ENCODE measurements at places on chromosomes 16 and 17.

- no peak for DNase-seq
Measured at GRCh38 chr17:52678211-52678610, 519.7 kb upstream of the CA10 start.

GRCh38 chr17:70158180-70158579 lies 11.2 kb upstream of the KCNJ2 start:
- no peak for DNase-seq

DNA sequence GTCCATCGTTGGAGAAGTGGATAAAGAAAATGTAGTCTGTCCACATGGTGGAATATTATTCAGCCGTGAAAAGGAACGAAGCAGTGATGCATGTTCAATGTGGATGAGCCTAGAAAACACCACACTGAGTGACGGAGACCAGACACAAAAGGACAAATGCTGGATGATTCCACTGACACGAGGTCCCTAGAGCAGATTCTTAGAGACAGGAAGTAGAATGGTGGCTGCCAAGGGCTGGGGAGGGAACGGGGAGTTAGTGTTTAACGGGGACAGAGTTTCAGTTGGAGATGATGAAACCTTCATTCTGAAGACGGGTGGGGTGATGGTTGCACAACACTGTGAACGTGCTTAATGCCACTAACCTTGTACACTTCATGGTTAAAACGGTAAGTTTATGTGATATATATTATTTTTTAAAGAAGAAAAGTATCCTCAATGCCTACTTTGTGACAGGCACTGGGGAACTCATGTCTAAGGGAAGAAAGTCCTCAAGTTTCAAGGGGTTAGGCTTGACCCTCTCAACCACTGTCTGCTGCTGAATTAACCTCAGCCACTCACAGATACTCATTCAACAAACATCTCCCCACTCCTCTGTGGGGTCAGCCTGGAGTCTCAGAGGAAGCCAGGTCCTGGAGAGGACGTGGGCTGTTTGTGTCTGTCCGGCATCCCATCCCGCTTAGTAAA lies 17.6 kb downstream of the C16orf74 start:
- no peak for DNase-seq

DNA sequence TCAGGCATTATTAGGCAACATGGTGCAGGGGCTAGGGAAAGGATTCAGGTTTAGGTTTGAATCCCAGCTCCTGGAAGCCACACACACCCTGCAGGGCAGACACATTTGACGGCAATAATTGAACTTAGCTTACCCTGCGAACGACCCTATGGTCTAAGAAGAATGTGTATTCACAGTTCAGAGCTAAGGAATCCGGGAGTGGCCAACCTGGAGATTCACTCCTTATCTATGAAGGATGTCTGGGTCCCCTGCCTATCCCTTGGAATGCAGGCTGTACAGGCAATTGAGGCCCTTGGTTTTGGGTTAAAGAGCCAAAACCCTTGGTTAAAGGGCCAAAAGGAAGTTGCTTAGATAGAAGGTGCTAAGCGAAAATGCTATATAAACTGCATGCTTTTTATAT lies 2.9 kb upstream of the SYT17 start:
- no peak for DNase-seq

DNA sequence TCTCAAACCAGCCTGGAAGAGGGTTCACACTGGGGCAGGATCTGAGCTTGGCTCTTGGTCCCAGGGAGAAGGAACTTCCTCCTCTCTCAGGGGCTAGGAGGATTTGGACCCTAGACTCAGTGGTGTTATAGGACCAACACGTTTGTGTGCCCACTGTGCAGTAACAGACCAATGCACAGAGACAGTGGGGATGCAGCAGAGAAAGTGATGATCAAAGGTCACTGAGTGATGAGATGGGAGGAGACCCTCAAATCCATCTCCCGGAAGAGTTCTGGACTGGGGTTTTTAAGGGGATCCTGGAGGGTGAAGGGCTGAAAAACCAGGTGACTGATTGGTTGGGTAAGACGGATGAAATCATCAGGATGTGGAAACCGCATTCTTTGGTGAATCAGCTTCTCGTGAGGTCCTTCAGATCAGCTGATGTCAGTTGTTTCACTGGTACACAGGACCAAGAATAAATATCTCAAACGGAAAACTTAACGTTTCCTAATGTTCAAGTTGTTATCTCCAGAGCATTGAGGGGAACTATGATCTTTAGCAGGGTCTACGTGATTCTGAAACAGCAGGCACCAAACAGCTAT lies 3.3 kb upstream of the VAC14 start:
- no peak for DNase-seq

- no peak for DNase-seq
Measured at GRCh38 chr17:44543213-44543904, 13.9 kb upstream of the FZD2 start.

GRCh38 chr16:79436885-79437284 lies 163.7 kb downstream of the MAF start:
- DNase-seq: no peak

DNA sequence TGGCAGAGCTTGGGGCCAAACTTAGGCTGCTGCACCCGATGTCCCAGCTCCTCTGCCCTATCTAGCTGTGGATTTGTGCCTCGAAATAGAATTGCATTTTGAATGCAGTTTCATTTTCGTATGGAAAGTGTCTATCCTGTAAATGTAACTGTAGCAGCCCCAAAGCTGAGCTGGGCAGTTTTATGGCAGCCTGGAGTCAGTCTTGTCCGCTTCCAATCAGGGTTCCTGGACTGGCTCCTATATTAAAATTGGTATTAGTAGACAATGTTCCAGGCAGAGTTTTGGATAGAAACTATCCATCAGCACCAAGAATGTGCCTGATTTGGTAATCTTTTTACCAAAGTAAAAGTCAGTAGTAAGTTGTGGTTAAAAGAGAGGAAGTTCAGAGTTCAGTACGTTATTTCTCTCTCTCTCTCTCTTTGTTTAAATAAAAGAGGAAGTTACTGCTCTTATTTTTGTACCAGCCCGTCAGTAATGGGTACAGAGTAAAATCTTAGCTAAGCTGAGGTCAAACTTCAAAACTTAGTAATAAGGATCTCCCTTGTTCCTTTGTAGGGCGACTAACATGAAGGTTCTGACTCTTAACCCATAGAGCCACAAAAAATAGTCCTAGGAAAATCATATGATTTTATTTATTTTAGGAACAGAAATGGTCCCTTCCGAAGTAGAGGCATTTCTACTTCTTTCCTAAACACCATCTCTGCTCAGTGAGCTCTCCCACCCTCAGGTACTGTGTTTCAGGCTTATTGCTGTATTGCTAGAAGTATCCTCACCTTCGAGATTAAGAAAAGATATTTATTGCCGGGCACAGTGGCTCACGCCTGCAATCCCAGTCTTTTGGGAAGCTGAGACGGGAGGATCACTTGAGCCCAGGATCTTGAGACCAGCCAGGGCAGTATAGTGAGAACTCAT lies 28.0 kb downstream of the PRKCB start:
- DNase-seq: no peak

DNA sequence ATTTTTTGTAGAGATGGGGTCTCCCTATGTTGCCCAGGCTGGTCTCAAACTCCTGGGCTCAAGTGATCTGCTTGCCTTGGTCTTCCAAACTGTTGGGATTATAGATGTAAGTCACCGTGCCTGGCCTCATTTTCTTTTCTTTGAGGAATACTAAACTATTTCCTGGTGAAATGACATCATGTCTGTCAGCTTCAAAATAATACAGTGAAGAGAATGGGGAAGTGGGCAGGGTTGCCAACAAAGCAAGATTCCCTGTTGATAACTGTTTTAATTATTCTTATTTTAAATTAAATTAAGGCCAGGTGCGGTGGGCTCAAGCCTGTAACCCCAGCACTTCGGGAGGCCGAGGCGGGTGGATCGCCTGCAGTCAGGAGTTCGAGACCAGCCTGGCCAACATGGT lies 21.1 kb downstream of the PIPOX start:
- no peak for DNase-seq

GRCh38 chr16:60199150-60199549 lies 1465.0 kb upstream of the GOT2 start:
- DNase-seq: no peak

DNA sequence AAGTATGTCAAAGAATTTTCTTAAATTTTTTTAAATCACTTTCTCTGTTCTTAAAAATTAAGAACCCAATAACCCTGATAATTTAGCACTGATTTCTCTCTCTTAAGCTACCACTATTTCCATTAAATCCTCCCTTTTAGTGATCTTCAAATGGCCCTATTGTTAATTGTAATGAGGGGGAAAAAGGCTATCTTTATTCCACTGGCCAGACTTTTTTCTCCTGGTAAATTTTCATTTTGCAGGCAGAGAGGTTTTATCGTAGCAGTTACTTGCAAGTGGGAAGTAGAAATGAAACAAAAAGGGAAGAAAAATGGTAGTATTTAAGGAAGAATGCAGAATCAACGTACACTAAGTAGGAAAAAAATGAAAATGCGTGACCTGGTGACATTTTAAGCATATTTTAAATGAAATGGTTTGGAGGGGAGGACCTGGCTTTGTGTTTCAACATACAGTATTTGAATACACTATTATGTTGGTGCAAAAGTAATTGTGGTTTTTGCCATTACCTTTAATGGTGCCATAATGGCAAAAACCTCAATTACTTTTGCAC lies 224.9 kb downstream of the TANC2 start:
- DNase-seq: no peak

- no peak for DNase-seq
Measured at GRCh38 chr16:67853670-67854069, 6.2 kb upstream of the CENPT start.

DNA sequence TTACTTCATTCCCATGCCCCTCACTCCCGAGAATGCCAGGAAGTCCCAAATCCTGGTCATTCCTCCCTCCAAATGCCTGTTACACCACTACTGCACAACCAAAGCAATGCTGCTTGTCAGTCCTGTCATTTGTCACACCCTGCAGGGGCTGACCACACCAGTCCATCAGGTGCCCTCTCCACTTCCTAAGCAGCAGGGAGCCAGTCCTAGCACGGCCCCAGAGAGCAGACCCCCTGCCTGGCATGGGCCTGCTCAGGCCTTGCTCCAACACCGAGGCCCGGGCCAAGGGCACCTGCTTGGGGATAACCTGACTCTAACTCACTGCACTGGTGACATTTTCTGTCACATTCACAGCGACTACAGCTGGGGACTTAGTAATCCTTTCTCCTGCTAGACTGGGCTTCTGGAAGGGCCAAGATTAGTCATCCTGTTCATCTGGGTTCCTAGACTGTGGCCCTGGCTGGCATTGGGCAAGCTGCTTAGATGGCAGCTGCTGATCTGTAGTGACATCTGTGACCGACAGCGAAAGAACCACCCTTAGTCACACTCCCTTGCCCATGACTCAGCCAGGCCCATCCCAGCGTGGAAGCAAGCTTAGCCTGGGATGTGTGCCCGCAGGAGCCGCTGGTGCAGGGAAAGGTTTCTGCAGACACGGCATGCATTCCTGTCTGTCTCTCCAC lies 5.4 kb downstream of the ALYREF start:
- no peak for DNase-seq

- DNase-seq: no peak
Measured at GRCh38 chr17:77916703-77917481, 41.6 kb upstream of the TNRC6C start.

DNA sequence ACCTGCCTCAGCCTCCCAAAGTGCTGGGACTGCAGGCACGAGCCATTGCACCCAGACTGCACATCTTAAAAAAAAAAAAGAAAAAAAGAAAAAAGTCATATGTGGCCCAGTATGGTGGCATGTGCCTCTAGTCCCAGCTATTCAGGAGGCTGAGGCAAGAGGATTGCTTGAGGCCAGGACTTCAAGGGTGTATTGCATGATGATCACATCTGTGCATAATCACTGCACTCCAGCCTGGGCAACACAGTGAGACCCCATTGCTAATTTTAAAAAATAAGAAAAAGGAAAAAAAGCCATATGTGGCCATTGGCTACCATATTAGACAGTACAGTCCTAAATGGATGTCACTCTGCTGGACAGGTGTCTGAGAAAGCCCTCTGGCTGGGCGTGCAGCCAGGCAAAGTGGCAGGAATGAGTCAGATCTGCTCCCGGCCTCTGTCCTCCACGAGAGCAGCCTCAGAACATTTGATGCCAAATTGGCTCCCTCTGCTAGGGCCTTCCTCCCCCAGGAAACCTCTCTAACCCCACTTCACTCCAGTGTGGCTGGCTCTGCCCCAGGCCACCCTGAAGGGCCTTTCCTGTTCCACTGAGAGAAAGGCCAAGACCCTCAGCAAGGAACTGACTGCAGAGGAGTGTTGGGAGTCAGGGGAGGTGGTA lies 14.7 kb downstream of the CA7 start:
- no peak for DNase-seq

DNA sequence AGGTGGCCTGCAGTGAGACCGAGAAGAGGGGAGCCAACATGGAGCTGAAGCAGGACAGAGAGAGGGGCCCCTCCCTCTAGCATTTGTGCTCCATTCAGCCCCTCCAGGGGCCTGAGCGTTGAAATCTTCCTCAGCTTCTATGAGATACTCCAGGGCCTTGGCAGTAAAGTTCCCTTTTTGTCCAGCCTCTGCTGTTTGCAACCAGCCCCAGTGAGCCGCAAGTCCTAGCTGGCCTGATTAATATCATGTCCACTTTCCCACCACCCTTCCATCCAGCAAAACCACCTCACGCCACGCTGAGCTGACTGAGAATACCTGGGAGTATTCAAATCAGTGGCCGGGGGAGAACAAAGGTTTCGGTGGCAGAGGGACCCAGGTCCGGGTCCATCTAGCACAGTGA lies 11.7 kb upstream of the RPH3AL start:
- DNase-seq: no peak

DNA sequence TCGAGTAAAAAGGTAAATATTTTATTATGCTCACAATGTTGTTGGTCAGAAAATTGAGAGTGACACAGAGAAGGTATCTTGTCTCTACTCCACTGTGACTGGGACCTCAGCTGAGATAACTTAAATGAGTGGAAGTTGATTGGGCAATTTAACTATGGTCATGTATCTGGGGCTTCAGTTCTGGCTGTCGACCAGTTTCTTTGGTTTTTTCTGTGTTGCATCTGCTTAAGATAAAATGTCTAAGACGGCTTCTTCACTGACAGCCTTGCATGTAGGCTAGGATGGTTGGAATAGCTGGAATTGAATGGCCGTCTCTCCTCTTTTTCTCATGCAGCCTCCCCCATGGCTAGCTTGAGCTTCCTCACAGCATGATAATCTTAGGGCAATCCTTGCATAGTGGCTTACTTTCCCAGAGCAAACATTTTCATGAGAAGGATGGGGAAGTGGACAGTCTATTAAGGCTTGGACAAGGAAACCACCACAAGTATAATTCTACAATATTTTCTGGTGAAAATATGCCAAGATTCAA lies 433.7 kb downstream of the KIF2B start:
- DNase-seq: no peak

GRCh38 chr16:84367750-84368307 lies 509 bp upstream of the ATP2C2 start:
- DNase-seq: no peak
